ENCODE measurements at places on chromosomes 6 and 20. TPM values are rescaled to one million over a fixed set of nuclear protein-coding genes. Genes with fewer than 3 reads are reported as not detected.

DNA sequence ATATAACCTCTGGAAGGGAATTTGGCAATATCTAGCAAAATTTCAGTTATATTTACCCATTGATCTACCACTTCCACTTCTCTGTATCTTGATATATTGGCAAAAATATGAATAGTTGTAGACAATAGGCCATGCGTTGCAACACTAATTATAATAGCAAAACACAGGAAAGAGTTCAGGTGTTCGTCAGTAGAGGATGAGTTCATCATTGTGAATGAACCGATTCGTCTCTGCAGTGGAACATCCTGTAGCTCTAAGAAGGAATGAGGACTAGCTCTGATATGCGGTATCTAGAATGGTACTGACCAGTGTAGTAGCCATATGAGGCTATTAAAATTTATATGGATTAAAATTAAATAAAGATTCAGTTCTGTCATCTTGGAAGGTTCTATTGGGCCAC is 8.3 kb downstream of the FAM83D start:
- no peak for DNase-seq

DNA sequence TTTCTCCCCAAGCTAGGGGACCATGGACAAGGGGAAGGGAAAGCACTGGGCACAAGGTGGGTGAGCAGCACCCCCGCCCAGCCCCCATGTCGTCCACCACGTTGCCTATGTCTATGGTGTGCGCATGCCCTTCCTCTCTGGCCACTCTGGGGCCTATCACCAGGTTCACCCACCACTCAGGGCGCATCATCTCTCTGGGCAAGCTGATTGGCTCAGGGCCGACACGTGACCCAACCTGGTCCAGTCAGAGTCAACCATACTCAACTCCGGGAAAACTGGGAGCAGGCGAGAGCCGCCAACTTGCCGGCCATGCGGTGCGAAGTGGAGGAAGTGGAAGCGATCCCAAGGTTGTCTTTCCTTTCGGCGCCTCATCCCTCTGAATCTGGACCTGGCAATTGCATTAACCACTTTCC is 25.9 kb downstream of the ACSS1 start:
- DNase-seq: peak; percentile 58

- DNase-seq: no peak
These were observed 312.8 kb upstream of the PTCHD4 start for GRCh38 chr6:48423640-48424365.

DNA sequence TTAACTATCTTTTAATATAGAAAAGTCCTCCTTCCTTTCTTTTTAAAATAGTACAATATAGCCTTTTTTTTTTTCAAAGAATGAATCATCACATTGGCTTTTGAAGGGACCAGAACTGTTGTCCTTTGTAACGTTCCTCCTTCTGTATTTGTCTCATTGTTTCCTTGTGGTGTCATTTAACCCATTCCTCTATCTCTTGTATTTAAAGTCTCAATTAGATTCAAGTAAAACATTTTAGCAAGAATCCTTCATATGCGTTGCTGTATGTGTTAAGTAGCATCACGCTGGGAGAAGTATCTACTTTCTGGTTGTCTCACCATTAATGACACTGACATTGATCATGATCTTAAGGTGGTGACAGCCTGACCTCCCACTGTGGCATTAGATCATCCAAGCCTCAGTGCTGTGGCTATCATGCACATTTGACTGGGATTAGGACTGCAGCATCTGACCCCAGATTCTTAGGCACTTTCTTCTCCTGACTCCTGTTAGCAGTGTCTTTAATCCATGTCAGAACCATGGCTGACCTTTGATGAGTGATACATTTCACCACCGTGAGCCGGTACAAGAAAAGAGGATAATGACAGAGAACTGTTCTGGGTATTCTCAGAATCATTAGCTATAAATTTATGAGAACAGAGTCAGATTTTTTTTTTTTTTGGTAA is 67.5 kb upstream of the TFB1M start:
- DNase-seq: no peak

DNA sequence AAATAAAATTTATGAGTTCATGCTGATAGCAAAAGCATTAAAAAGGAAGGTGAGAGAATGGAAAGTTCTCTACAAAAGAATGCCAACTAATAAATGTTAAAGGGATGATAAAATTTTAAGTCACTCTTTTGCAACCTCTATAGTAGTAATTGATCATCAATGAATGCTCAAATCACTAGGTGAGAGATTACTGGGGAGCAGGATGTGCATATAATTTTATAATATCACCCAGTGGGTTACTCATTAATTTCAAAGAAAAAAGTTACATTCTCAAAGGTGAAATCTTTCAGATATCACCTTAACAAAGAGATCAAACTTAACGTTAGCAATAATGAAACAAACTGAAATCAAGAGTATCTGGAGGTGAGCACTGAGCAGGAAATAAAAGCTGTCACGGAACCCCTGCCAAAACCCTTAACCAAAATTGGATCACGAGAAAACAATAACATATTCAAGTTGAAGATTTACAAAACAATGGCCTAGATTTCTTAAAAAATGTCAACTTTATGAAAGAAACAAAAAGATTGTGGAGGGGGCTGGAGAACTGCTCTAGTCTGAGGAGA is 45.5 kb upstream of the TMEM244 start:
- DNase-seq: no peak

GRCh38 chr6:163926642-163927041 is 512.1 kb downstream of the QKI start:
- no peak for DNase-seq

GRCh38 chr6:164661716-164662115 is 647.7 kb downstream of the C6orf118 start:
- no peak for DNase-seq

GRCh38 chr20:33880396-33880795 is 69.2 kb downstream of the CHMP4B start:
- no peak for DNase-seq

- DNase-seq: no peak
These were observed 8.6 kb upstream of the CARMIL1 start for GRCh38 chr6:25270559-25270958.

- DNase-seq: no peak
These were observed 41.4 kb downstream of the SCAND1 start for GRCh38 chr20:35912881-35913280.

DNA sequence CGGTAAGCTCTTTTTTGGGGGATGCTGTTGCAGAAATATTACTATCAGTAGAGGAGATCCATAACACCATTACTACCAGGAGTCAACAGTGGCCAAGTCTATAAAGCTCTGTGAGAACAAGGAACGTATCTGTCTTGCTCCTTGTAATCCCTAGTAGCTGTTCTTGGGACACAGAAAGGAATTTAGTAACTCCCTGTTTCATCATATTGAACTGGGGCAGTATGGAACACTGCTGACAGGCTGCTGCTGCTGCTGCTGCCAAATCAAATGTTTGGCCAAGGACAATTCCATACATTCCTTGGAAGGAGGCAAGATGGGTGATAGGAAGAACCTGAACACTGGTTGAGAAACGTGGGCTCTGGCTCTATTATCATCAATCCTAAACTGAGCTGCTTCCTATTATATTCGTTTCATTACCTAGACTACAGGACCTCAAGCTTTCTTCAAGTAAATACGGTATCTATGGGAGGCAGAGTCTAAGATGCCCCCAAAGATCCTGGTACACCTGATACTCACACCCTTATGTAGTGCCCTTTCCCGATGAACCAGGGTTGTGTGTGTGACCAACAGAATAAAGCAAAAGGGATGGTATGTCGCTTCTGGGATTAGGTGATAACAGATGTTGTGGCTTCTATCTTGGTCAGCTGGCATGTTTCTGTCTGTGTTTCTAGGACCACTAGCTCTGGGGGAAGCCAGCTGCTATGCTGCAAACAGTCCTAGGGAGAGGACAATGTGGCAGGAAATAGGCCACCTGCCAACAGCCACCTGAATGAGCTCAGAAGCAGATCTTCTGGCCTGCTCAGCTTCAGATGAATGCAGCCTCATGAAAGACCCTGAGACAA is 39.5 kb downstream of the ELOVL5 start:
- DNase-seq: no peak

DNA sequence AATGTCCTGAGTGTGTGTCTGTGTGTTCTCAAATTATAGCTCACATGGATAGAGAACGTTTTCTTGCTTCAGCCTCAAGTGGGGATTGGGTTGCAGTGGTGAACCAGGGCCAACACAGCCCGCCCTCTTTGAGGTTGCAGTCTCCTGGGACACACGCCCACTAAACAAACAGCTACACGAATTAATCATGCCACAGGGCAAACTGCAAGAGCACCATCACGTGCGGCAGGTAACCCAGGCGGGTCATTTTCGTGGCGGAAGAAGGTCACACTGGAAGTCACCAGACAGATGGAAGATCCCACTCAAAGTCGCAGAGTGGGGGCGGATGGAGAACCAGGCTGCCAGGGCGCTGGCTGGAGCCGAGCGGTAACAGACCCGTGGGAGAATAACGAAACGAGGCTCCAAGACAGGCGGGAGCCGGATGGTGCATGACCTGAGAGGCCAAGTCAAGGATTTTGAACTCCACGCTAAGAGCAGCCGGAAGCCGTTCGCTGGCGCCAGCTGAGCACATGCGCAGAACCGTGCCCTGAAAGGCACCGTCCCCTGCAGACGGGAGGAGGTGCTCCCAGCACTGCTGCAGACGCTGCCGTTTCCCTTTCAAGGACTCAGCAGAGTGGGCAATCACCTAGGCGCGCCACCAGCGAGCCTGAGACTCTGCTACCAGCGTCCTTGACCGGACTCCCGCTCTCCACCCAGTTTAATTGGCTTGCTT is 10.7 kb downstream of the DLL1 start:
- peak; percentile 93 for DNase-seq

DNA sequence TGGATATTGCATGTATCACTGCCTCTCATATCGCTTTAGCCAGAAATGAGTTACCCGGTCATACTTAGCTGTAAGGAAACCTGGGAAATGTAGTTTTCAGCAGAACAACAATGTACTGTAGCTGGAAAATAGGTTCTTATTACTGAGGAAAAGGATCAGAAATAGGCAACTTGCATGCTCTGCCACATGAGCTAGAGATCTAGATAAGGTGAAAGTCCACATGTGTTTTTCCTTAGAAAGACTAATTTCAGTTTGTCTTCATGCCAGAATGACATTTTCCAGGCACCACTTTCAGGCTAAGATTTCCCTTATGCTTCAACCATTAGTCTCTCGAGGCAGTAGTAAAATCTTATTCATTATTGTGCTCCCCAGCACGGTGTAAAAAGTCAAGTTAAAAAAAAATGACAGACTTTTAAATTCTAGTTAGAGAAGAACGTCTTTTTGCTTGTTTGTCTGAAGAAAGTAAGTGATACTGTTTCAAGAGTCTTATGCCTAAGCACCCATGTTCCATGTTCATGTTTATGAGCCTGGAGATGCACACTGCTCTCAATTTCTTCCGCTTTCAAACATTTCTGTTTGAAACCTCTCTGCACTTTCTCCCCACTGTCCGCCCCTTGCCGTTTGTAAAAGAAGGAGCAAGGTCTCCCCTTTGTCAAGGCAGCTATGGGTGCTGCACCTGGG is 67.6 kb downstream of the ZNF831 start:
- no peak for DNase-seq

DNA sequence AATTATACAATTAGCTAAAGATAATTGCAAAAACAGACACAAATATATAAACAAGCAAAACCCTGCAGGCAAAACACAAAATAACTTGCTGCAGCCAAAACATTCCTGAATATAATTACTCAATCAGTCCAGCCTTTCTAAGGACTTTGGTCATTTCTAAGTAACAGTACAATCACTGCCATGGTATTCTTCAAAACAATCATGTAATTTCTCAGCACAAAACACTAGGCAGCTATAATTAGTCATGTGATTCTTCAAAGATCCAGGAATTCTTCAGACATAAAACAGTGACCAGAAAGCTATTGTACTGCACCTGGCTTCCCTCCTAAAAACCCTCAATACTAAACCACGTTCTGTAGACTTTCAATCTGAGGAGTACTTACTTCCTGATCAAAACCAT is 881.1 kb downstream of the EPHA7 start:
- DNase-seq: no peak

C6orf58 gene
- total RNA-seq: not detected

Measured in spleen (tissue), 13 donors.